Stimulated activated CD8-positive, alpha-beta memory T cell treated with anti-CD3 and anti-CD28 coated beads, Interleukin-12 subunit alpha, Interleukin-12 subunit beta, amount 100 ng/mL, for 1 hour (primary cell): ENCODE measurements at places on chromosomes 6 and 20.

GRCh38 chr20:9491324-9491723 is 23.1 kb upstream of the LAMP5 start:
- DNase-seq: no peak

DNA sequence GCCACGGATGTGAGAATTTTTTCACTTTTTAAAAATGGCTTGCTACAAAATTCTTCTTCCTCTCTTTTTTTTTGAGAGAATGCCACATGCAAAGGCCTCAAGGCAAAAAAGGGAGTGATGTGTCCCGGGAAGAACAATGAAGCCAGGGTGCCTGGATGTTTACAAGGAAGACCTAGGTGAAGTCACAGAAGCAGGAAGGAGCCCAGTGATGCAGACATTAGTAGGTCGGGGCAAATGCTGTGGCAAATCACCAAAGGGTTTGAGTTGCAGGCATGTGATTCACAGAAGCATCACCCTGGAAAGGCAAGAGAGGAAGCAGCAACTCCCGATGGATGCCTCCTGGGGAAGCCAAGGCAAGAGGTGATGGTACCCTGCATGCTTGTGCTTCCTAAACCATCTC is 46.8 kb downstream of the FARS2 start:
- no peak for DNase-seq

DNA sequence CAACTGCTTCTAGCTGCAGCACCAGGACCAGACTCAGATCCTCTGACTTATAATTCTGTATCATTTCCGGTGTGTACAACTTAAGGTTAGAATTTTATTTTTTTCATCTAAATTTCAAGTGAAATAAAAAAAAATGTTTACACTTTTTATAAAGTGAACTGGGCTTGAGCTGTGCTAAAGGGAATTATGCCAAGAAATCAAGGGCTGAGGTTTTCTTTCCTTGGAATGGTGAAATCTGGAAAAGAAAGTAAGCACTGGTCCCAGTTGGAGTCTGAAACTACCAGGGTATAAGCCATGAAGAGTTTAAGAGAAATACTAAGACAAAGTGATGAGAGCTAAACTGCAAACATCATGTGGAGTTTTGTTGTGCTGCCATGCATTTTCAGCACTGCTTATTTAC is 21.7 kb upstream of the FYN start:
- no peak for DNase-seq

DNA sequence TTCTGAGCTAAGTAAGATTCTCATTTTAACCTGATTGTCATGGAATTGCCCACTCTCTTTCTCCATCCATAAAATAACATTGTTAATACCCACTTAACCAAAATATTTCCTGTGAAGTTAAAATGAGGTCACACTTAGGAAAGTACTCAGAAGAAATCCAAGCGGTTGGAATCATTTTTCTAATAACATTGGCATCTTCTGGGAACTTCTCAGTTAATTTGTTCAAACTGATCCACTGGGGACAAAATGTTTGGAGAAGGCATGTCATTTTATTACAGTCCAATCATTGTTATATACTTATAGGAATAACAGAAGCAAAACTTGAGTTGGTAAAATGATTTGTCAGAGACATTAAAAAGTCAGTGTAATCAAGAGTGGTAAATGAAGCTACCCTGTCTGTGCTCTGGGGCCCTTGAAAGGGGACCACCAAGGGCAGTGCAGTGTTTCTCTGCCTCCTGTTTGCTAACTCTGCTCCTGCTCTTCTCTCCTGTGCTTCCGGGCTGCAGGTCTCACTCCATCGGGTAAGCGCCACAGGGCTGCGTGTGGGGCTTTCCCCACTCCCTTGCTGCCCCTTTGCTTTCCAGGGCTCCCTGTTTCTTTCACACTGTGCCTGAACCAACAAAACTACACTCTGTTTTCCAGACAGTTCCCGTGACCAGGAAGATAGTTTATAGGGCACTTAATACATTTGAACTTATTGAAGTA is 50.1 kb downstream of the HDDC2 start:
- DNase-seq: no peak

GRCh38 chr6:162364488-162364887 is 363.1 kb downstream of the PRKN start:
- DNase-seq: no peak

DNA sequence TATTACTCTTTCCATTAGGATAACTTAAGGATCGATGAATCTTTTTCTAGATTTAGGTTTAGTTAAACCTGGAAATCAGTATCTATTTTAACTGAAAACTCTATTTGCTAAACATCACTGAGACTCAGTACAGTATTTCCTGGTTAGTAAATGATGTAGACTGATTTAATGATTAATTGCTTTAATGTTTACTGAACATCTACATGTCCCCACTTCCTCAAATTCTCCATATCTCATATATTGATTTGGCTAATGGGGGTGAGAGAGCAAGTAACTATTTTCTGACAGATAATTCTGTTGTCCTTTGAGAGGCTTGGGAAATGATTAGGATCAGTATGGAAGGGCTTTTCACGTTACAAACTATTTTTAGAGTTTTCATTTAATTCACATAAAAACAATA is 10.3 kb downstream of the MKKS start:
- DNase-seq: no peak

DNA sequence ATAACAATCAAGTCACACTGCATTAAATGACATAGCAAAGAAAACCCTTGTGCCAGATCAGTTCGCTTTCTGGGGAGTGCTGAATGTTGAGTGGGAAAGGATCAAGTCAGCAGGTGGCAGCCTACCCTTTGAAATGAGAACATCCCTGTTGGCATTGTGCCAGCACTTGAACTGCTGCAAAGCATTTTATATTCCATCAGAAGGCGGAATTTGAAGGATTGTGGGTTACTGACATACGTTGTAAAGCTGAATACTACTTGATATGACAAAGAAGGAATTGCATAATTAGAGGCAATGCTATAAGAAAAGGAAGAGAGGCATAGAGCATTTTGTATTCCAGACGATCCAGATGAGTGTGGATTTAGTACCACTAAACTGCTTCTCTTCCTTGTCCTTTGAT is 26.5 kb downstream of the BCKDHB start:
- no peak for DNase-seq

DNA sequence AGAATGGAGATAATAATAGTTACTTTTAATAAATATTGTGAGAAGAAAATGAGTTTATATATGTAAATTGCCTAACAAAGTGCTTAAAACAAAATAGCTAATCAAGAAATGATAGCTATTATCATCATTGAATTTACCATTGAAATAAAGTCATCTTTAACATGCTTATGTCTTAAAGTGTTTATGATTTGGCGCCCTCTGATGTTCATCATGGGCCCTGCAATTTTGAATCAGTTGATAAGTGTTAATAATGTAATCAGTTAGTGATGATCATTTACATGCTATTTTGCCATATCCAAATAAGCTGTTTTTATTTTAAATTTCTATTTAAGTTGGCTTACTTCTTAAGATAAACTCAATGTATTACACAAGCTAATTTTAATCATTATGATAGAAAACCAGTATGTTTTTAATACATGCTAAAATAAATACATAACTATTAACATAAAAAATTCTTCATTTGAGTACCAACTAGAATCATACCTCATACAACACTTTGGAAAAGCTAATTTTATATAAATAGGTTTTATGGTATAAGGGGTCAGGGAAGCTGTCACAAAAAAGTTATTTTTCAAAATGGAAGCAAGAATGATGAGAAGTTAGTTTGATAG is 39.2 kb upstream of the TPD52L1 start:
- DNase-seq: no peak
